ENCODE measurements at places on chromosomes 1 and 21. TPM values are rescaled to one million over a fixed set of nuclear protein-coding genes. Genes with fewer than 3 reads are reported as not detected.

Gene LAMB3
- total RNA-seq: 0.85 TPM

Gene MORN1
- 21.3 TPM for total RNA-seq

Gene EIF3I
- total RNA-seq: 294 TPM

Gene FAM177B
- not detected for total RNA-seq

Gene XCL2
- total RNA-seq: not detected
